ENCODE measurements at places on chromosomes 1 and 21.

DNA sequence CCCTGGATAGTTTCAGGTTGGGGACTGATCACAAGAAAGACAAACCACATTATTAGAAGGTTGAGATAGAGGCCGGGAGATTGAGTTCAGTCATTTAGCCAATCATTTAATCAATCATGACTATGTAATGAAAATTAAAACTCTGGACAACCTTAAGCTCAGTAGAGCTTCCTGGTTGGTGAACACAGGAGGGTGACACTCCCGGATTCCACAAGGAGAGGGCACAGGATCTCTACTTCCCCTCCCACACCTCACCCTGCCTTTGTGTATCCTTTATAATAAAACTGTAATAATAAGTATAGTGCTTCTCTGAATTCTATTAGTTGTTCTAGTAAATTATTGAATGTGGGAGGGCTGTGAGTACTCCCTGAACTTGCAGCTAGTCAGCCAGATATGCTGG, 150.1 kb downstream of the PIK3R3 start:
- DNase-seq: no peak

GRCh38 chr1:153277852-153278251, 18.4 kb downstream of the LORICRIN start:
- DNase-seq: no peak

DNA sequence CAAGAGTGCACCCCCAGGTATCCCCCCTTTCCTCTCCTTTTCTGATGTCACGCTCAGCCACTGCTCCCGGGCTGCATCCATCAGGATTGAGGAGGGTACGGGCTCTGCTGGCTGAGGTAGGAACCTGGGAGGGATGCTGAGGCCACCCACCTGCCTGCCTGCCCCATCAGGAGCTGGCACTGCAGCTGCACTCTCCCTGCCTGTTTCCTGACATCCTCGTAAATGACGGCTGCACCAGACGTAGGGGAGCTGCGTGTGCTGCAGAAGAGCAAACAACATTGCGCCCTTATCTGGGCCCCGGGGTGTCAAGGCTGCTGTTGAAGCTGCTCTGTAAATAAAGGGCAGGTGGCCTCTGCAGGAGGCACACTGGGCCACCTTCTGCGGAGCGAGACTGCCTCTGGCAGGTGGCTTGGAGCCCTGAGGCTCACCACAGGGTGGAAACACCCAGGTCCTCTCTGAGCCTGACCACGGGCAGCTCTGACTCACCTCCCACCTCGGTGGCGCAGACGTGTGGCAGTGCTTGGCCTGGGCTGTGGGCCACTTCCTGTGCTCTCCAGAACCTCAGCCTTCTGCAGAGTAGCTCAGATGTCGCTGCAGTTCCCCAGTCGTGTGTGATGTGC, 30.9 kb downstream of the SNAP47 start:
- DNase-seq: no peak

DNA sequence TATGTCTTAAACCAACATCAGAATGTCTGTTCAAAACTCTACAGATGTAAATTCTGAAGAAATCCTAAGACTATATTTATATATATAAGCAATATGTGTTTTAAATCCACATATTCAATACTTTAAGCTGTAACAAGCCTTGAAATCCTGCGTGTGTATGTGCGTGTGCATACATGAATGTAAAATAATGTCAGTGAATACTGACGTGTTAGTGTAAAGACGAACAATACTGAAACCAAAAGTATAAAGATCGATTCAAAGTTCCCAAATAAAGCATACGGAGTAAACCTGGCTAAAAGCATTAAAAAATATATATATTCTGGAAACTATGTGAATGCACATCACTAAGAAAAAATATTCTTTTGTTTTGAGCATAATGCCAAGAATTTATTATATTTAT, 668.6 kb upstream of the NCAM2 start:
- DNase-seq: no peak

- DNase-seq: no peak
Measured at GRCh38 chr1:194445244-194445643, 1258.8 kb upstream of the B3GALT2 start.

DNA sequence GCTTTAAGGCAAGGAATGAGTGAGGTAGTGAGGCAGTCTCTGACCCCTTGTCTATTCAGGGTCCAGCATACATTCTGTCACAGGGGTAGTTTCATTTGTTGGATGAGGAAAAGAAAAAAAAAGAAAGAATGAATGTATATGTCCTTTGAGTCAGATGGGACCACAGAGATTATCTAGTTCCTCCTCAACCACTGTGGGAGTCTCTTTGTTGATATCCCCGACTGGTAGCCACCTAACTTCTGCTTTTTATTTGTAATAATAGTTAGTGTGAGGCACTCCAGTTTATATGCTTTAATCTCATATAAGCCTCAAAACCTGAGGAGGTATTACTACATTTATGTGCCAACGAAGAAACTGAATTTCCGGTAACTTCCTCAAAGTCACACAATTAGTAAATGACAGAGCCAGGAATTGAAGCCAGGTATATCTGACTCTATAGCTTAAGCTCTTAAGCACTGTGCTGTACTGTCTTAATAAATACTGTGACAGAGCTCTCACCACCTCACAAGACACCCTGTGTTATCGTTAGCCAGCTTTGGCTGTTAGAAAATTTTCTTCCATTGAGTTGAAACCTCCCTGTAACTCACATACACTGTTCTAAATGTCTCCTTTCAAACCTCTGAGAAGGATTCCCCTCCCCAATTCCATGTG, 82.2 kb downstream of the MDM4 start:
- no peak for DNase-seq

GRCh38 chr1:154971341-154971998, 923 bp upstream of the SHC1 start:
- no peak for DNase-seq

GRCh38 chr1:160544647-160545046, 21.6 kb upstream of the SLAMF6 start:
- DNase-seq: no peak

DNA sequence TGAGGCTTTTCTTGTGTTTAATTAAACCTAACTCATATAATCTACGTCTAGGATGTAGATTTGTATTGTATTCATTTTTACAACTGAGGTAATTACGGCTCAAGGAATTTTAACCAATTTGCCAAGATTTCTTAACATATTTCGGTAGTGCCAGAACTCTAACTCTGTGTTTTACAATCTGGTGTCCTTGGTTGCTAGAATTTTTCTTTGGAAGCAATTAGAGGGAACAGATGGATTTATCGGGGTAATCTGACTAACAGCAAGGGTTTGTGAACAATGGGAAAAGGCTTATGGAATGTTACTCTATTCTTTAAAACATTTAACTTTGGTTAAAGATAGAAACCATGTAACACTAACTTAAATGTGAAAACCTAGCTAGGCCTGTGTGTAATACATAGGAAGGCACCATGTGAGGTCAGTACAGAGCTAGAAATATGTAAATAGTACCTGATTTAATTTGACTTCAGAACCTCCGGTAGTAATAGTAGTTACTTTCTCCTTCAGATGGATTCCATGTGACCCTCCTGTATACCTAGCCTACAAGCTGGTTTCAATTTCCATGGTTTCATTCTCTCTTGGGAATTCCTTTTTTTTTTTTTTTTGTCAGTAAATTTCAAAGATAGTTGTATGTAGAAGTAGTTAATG, 1.2 kb downstream of the MTF2 start:
- DNase-seq: no peak

GRCh38 chr1:40985161-40985560, 5.7 kb downstream of the CTPS1 start:
- no peak for DNase-seq

DNA sequence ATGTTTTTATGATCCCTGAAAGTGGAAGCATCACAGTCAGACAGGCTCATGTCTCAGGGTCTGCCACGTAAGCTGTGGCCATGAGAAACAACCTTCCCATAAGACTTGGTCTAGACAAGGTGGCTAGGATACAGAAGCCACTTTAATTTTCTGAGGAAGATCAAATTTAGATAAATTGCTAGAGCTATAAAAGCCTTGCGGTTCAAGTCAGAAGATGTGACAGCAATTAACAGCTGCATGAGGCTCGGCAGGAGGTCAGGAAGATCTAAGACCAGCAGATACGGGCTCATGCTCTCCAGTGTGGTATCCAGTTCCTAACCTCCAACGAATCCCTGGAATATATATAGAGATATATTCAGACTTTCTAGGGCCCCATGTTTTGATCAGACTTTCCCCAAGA, 577.1 kb downstream of the PLPP3 start:
- DNase-seq: no peak

DNA sequence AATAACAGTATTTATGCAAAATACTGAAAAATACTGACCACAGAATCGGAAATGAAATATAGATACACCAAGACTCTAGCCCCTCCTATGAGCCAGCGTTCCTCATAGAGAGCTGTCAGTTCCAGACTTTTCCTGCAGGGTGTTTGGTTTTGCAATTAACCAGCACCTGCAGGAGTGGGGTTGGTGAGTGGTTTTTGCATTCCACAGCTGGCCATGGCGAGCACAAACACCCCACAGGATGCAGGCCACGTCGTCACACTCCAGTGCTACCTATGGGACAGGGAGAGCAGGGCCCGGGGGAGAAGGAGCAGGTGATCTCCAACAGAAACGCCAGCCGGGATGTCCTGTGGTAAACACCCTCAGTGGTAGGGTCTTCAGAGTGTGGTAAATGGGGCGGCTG, 94.1 kb downstream of the ERG start:
- DNase-seq: no peak

GRCh38 chr21:37568916-37569315, 202.3 kb downstream of the DYRK1A start:
- DNase-seq: no peak

DNA sequence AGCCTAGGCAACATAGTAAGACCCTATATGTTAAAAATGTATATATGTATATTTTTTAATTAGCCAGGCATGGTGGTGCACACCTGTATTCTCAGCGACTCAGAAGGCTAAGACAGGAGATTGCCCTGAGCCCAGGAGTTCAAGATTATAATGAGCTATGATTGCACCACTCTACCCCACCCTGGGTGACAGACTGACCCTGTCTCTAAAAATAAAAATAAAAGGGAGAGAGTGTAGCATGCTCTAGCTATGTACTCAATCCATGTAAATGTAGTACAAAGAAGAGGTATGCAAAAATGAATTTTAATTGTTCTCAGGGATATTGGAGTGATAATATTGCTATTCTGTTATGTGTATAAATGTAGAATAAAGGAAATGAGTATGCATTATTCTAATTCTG, 52.9 kb upstream of the DARS2 start:
- DNase-seq: no peak

DNA sequence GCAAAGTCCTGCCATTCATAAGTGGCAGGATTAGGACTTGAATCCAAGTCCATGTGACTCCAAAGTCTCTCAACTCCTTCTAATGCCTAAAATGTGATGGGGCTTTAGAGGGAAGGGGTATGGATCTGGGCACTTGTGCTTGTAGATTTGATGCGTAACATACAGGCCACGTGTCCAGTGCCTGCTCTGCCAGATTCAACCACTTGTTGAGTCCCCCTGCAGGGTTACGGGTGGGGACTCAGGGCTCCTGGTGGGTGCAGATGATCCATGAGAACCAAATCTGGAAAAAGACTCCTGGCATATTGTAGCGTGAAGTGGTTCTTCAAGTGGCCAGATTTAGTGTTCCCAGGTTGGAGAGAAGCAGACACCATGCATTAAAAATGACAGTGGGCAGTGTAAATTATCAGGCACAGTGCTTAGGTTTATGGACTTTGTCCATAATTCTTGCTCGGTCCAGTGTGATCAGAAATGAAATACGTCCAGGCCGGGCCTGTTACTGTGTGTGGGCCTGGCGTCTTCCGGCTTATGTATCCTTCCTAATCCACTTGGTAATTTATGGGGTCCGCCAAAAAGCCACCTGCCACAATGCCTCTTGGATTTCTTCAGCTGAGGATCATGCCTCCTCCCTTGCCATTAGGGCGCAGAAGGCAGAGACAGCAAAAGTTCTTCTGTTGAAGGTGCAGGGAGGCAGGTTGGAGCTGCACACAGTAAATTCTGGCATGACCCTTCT, 51.2 kb upstream of the LRP8 start:
- no peak for DNase-seq

GRCh38 chr1:81259625-81260411, 540.9 kb upstream of the ADGRL2 start:
- DNase-seq: no peak

GRCh38 chr1:200296091-200296661, 113.7 kb downstream of the ZNF281 start:
- no peak for DNase-seq
